CD4-positive, alpha-beta memory T cell (primary cell): ENCODE measurements at places on chromosomes 16 and 17. TPM values are rescaled to one million over a fixed set of nuclear protein-coding genes. Genes with fewer than 3 reads are reported as not detected.

GRCh38 chr16:73022534-73022933 lies 25.4 kb downstream of the ZFHX3 start:
- no peak for DNase-seq

DNA sequence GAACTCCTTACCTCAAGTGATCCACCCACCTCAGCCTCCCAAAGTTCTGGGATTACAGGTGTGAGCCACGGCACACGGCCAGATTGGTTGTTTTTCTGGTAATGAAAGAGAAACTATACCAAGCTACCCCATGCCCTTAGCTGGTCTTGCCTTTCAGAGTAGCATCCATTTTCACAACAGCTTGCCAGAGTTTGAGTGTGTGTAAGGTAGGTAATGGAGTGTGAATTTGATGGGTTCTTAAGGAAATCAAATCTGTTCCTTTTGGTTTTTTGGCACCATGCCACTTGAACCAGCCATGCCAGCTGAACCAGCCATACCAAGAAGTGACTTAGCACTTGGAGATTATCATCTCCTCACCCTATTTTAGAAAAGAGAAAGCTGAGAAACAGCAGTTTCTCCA lies 5.1 kb downstream of the CALCOCO2 start:
- DNase-seq = peak; percentile 13

DNA sequence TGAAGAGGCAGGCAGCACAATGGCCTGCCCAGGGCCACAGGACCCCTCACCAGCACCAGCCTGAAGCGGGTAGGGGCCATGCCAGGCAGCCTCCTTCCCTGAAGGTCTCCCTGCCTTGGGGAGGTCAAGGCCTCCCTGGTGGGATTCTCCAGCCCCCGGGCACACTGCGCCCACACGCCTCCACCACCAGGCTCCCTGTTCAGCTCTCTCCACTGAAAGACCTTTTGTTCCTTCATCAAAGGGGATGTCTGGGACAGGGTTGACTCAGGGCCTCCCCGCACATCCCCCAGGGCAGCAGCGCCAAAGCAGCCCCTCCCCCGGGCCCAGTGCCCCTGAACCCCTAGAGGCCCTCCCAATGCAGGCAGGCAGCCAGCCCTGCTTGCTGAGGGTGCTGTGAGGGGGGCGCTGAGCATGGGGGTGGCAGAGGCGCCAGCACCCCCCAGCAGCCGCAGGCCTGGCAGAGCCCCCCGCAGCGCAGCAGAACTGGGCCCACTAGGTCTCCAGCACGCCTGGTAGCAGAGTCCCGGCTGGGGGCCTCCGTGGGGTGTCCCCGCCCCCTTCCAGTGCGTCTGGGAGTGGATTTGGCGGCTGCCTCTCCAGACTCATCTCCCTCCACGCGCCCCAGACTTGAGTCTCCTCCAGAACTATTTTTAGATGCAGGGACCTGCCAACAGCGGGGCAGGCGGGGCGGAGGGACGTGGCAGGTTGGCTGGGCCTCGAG lies 13.1 kb downstream of the BCAR1 start:
- no peak for DNase-seq

DNA sequence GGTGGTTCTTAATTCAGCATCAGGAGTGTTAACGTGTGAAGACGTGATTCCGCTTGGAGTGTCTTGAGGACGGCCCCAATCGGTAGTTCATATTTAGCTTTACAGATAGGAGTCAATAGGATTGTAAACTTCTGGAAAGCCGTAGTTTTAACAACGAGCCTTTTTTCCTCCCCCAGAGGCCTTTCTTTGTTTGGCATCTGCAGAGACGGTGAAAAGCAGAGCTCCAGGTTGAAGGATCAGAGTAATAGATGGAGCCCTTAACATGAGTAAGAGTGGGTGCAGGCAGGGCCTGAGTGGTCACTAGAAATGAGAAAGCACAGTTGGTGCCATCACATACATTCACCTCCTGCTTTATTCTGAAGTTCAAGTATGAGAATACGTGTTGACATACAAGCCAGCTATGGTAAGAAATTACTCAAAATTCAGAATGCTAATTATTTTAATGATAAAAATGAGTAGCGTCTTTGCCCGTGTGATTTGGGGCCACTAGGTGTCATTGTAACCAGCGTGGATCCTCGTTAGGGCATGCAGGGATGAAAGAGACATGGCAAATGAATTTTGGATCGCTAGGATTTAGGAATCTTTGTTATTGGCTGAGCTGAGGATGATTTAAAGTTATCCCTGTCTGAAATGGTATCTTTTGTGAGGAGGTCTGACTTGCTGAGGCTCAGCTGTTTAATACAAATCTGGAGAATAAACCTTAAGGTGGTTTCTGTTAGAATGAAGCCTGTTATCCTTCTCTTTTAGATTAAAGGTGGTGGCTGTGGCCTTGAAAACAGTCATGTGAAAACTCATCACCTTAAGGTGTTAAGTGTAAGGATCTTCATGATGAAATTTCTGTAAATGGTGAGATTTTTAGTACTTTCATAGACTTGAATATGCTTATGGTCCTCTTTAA lies 18.6 kb downstream of the PRCD start:
- DNase-seq = peak; percentile 25

Gene LPCAT2
- 0.47 TPM for total RNA-seq

DNA sequence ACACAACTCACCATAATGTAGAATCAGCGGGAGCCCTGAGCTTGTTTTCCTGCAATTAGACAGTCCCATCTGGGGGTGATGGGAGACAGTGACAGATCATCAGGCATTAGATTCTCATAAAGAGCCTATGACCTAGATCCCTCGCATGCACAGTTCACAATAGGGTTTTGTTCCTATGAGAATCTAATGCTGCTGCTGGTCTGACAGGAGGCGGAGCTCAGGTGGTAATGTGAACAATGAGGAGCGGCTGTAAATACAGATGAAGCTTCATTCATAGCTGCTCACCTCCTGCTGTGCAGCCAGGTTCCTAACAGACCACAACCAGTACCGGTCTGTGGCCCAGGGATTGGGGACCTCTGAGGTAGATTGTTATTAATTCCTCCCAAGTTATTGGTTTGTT lies 2.9 kb upstream of the DOK4 start:
- no peak for DNase-seq

Gene QPRT
- 0.99 TPM for total RNA-seq

- no peak for DNase-seq
Observed at GRCh38 chr17:77186141-77186604, 45.4 kb downstream of the SEC14L1 start.
